ENCODE measurements at places on chromosomes 13 and 19. TPM values are rescaled to one million over a fixed set of nuclear protein-coding genes. Genes with fewer than 3 reads are reported as not detected.

TUBB4A gene
- total RNA-seq: 0.89 TPM

ZNF560 gene
- not detected for total RNA-seq

TTC9B gene
- total RNA-seq: not detected

DNA sequence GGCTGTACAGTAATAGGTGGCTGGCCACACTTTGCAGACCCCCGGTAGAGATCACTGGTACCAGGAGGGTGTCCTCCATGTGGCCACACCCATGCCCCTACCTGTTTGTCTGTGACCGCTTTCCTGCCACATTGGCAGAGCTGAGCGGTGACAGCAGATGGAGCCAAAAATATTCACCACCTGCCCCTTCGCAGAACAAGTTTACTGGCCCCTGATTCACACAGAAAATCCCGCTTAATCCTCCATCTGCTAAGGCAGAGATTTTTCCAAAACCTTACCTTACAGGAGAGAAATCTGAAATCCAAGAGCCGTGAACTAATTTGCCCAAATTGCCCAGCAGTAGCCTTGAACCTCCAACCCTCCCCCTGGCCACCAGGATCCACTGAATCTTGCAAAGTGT is 52.1 kb downstream of the MYO9B start:
- no peak for DNase-seq

DNA sequence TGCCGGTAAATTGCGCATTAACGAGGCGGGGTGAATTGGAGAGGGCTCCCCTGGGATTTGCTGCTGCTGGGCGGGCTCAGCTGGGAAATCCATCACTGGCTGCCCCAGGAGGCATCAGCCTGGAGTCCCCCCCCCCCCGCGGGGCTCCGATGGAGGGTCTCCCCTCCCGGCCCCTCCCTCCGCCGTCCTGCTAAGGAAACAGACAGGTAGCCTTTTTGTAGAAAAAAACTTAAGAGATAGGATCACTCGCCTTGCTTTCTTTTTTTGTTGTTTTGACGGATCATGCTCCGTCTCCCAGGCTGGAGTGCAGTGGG is 6.8 kb downstream of the TLE6 start:
- DNase-seq: no peak

Data from stomach (tissue), 19 donors.